ENCODE measurements at places on chromosomes 1 and 21.

GRCh38 chr1:243943671-243944428, 93.8 kb upstream of the AKT3 start:
- no peak for DNase-seq

DNA sequence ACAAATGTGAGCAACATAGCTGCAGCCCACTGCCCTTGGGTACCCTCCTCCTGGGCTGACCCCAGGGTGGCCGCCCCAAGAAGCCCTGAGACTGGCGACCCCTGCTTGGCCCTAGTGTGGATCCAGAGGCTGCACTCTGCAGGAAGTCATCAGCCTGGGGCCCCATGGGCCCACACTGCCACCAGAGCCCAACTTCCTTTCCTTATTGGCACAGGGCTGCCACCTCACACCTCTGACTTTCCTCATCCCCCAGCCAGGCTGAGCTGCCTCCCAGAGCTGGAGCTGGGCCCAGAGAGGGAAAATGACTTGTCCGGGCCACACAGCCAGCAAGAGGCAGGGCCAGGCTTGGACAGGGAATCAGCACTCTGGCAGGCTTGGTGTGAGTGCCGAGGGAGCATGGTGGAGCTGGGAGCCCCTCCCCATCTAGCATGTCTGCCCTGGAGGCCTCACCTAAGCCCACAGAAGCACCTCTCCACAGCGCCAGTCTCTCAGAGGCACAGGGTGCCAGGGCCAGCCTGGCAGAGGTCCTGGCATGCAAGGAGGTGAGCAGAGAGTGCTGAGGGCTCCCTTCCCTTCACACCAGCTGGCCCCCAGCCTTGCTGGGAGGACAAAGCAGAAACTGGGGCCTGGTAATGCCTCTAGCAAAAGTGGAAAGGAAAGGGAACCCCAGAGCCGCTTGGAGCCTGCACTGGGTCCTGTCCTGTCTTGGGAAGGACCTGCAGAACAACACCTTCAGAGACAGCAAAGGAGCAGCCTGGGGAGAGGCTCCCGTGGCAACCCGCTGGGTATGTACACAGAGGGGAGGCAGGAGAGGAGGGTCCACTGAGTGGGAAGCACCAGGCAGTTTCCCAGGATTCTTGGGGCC, 3.2 kb downstream of the RAP1GAP start:
- DNase-seq: peak; percentile 80

DNA sequence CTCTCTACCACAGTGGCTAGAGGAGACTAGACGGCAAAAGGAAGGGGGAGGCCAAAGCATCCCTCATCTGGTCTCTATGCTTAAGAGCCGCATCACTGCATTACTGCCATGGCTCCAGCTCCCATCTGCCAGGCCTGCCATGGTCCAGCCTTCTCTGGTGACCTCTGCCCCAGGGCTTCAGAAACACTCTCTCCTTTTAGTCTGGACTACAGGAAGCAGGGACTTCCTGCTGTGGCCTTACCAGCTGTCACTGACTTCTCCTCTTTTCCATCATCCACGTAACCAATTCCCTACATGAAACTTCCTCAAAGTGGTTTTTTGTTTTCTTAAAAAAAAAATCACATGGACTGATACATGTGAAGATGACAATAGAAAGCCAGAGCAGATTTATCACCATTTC, 323.1 kb upstream of the NFIA start:
- DNase-seq: no peak

- peak; percentile 38 for DNase-seq
Observed at GRCh38 chr1:151327903-151328674, 873 bp upstream of the PI4KB start.

DNA sequence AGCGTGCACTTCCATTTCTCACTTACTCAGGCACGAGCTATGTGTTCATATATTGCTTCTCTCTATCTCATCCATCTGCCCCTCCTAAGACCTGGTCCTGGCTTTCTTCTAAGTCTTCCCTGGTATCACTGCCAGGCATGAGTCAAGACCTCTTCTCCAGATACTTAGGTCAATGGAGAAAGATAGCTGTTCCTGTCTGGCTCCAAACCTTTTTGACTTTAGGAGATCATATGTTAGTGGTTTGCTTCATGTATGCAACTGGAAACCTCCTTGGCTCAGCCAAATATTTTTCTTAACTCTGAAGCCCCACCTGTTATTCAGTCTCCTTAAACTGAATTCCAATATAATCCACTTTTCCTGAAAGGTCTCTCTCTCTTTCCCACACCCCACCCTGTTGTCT, 211.6 kb upstream of the PTBP2 start:
- no peak for DNase-seq

- peak; percentile 3 for DNase-seq
Observed at GRCh38 chr1:228015276-228016180, 8.7 kb downstream of the WNT3A start.

- DNase-seq: no peak
Observed at GRCh38 chr1:101316799-101317198, 80.0 kb downstream of the S1PR1 start.

DNA sequence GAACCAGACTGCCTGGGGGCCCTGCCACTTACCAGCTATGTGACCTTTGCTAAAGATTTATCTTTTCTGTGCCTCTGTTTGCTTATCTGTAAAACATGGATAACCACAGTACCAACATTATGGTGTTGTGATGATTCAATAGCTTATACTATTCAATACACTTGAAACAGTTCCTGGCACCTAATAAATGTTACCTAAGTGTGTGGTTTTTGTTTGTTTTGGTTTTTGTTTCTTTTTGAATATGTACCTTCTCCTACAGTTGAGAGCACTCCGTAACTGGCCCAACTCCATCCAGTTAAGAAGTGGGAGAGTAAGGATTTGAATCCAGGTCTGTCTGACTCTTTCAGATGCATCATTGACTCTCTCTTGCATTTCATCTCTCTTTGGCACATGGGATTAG, 125.8 kb upstream of the C8B start:
- DNase-seq: no peak

Data from adrenal gland (tissue), 19 donors.